ENCODE measurements at places on chromosomes 11 and 22.

- DNase-seq = no peak
These were observed 1.1 kb upstream of the ABCG4 start for GRCh38 chr11:119147604-119148333.

- DNase-seq = no peak
These were observed 235.8 kb upstream of the CCDC90B start for GRCh38 chr11:83521647-83522596.

DNA sequence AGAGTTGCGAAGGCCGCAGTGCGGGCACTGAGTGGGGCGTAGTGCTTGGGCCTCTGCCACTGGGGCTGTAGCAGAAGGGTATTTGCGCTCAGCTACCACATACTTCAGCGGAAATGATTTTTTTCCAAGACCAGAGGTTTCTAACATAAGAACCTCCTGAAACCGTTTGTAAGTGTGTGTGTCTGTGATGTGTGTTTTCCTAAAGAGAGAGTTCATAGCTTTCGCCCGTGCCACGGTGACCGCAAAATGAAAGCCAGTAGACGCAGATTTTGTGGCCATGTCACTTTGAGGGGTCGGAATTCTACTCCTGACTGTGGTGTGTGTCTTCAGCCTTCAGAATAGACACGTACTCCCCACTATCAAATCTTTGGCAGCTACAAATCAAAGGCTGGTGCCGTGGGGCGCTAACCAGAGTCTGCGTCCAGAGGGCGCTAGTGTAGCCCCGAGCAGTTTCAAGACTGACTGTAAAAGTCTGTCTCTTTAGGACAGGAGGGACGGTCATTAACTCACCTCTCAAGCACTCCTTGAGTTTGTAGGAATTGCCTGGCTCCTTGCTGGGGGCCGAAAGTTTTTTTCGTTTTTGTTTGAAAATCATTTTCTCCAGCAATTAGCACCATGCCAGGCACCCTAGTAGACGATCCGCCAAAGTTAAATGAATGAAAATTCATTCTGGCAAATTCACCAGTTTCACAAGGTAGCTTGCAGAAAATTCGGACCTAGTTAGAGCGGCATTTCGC lies 2.5 kb upstream of the CALCA start:
- peak; percentile 60 for DNase-seq

- DNase-seq = no peak
These were observed 26.6 kb downstream of the SHANK3 start for GRCh38 chr22:50699001-50699755.
